CD4-positive, CD25-positive, alpha-beta regulatory T cell (primary cell): ENCODE measurements at places on chromosomes 2 and 18. TPM values are rescaled to one million over a fixed set of nuclear protein-coding genes. Genes with fewer than 3 reads are reported as not detected.

- no peak for DNase-seq
These were observed 87.8 kb downstream of the MAP2 start for GRCh38 chr2:209511637-209512036.

The CAMKMT gene
- 27.6 TPM for total RNA-seq

GRCh38 chr18:51168026-51168742, 29.3 kb downstream of the MEX3C start:
- DNase-seq, result no peak

The CPS1 gene
- total RNA-seq, result 0.59 TPM

DNA sequence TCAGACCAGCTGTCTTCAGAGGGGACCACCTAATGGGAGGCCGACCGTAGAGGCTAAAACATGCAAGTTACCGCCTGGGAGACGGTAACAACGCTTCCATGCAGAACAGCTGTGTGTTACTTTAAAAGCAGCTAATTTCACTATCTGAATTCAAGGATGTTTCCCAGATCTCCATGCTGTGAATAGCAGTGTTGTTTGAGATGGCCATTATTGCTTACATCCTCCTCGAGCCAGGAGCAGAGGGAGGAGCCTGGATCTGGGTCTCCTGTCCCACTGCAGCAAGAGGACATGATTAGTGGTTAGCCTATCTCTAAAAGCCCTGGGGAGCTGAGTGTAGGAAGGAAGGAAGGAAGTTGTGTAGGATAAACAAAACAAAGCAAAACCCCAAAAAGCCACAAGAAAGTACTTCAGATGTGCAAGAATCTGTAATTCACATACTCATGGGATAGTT, 50.9 kb downstream of the ACTR2 start:
- peak; percentile 24 for DNase-seq

DNA sequence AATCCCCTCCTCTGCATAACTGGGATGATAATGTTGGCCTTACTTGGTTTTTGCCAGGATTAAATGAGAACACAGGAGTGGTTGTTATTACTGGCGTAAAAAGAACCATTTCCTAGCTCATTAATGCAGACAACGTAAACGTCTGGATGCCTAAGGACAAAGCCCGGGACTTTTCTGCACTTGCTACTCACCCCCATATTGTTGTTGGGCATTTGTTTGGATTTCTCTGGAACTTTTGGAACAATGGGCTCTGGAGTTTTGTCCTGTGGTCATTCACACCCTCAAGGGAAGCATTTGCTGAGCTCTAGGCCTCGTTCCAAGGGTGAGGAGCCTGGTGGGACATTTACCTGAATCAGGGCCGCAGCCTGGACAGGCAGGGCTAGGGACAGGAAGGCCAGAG, 76.0 kb downstream of the HS1BP3 start:
- no peak for DNase-seq

GRCh38 chr18:7840411-7840810, 273.3 kb downstream of the PTPRM start:
- DNase-seq, result no peak

GRCh38 chr2:237218756-237219155, 133.1 kb downstream of the COPS8 start:
- no peak for DNase-seq

DNA sequence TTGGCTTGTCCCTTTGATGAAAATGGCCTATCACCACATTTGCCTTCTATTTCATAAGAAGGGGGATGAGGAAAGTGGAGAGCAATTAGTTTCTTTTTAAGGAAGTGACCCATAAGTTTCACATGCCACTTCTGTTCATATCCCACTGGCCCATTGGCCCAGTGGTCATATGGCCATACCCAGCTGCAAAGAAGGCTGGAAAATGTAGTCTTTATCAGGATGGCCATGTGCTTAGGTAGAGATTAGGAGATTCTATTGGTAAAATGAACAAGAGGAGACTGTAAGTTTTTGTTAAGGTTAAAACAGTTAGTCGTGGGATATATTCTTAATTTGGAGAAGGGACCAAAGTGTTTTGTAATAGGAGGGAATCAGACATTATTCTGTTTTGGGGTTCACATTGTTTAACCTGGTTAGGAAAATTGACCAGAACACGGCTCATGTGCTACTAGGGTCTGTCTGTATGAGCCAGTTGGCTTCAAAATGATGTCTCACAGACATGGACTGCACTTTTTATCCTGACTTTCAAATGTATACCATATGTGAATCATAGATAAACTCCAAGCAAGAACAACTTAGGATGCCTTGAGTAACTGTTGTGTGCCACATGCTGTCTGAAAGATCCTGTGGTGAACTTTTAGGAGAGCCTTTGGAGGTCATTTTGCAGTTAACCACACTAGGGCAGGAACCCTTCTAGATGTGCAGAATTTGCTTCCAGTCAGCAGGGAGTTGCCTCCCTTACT, 17.3 kb downstream of the PLCL1 start:
- DNase-seq, result no peak

- no peak for DNase-seq
These were observed 83.8 kb downstream of the TMEM247 start for GRCh38 chr2:46563186-46563585.

The SERPINB13 gene
- total RNA-seq, result not detected

DNA sequence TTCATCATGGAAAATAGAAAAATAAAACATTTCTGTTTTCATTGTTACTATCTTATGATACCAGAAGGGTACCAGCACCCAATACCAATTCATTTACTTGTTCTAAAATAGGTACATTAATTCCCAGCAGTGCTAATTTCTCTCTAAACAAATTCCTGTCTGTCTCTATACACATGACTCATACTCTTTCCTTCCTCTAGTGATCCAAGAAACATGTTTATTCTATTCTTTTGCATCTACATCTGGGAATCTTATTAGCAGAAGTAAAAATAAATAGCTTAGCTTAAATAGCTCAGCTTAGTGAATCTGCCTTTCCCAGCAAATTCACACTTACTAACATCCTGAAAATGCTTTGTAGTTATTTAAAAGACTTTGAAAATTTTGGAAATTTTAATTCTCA, 84.5 kb upstream of the MAPRE2 start:
- no peak for DNase-seq

- no peak for DNase-seq
These were observed 566.0 kb downstream of the TMX3 start for GRCh38 chr18:68148863-68149262.

GRCh38 chr2:138390316-138390945, 111.1 kb upstream of the SPOPL start:
- no peak for DNase-seq

DNA sequence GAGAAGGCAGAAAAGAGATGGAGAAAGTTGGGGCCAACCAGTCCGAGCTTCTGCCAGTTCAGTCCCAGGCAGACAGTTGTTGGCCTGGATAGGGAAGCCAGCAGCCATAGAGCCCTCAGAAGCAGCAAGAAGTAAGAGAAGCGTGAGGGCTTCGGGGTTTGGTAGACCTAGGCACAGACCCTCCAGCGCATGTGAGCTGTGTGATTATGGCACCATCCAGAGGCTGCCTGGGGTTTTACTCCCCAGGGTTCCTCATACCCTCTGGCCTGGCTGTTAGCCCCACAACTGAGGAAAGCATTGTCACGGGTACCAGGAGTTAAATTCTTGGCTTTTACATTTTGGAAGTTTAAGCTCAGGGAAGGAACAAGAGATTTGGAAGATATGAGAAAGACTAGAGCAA, 93.7 kb upstream of the RAB6C start:
- no peak for DNase-seq

The SERPINB12 gene
- total RNA-seq, result not detected

GRCh38 chr2:64463781-64464180, 9.8 kb downstream of the LGALSL start:
- no peak for DNase-seq

DNA sequence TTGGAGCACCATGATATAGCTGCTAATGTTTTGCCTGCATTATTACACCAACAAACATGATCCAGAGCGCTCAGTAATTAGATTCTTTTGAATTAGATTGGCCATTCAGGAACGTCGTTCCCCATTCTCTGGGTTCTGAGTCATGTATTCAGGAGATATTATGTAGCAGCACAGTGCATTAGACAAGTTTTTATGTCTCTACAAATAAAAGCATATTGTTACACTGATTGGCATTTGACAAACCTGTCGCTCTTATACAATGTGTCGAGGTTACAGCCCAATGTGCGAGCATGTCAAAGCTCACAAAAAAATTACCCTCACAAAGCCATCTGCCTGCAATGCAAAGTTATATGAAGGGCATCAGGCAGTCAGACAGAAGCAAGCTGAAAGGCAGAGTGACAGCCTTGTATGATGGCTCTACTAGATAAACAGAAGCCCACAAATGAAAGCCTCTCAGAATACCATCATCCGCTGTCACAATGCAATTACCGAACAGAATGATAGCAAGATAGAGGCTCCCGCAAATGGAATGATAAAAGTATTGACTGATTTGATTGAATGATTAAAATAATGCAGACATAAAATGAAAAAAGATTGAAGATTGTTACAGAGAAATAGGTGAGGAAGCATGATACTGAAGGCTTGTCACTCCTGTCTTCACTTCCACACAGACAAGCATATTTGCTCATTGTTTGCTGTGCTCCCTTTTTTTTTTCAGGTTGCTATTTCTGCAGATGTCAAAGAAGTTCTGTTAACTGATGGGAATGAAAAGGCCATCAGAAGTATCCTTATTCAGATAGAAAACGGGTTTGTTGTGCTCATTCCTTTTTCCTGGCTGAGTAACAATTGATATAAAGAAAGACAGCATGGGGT, 234.6 kb upstream of the SIX3 start:
- no peak for DNase-seq

DNA sequence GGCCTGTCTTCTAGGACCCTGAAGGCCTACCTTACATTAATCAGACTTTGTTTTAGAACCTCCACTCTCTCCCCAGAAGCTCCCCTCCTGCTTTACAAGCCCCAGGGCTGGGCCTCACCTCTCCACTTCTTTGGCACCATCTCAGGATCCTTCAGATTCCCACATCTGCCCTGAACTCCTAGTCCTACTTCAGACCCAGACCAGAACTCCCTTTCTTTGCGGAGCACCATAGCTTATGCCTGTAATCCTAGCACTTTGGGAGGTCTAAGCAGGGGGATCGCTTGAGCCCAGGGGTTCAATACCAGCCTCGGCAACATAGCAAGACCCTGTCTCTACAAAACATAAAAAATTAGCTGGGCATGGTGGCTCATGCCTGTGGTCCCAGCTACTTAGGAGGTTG, 991 bp downstream of the CHCHD5 start:
- DNase-seq, result no peak

The TCF23 gene
- not detected for total RNA-seq

DNA sequence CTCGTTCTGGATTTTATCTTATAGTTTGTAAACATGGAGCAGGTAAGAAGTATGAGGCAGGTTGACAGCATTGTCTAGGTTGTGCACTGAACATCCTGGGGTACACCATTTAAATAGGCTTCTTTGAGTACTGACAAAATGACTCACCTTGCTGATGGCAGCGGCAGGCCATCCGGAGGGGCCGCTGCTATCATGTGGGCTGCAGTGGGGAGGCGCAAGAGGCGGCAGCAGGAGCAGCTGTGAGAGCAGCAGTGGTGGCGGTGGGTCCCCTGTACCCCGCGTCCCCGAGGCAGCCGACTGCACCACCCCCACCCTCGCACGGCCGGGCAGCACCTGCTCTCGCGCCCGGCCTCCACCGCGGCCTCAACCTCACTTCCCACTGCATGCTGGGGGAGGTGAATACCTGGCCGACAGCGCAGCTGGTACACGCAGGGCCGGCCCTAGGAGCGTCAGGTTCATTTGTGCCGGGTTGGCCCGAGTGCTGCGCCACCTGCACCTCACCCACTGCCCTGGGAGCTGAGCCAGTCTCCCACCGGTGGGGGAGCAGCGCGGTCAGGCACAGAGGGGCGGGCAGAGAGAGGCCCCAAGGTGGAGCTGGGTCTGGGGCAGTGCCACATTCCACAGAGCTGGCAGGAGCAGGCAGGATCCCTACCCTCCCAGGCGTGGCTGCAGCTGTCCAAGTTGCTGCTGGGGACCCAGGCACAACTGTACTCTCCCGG, 154.5 kb upstream of the RBMS1 start:
- DNase-seq, result no peak

GRCh38 chr2:8527031-8527430, 154.8 kb upstream of the ID2 start:
- DNase-seq, result no peak

The MBD5 gene
- total RNA-seq, result 62.6 TPM

The RAMP1 gene
- total RNA-seq, result not detected

- DNase-seq, result no peak
These were observed 171.6 kb downstream of the BCL2 start for GRCh38 chr18:63147973-63148372.

- no peak for DNase-seq
These were observed 14.6 kb downstream of the WDR33 start for GRCh38 chr2:127796389-127796788.

The TNFRSF11A gene
- total RNA-seq, result 2.2 TPM

GRCh38 chr2:13106302-13106701, 389.6 kb downstream of the TRIB2 start:
- no peak for DNase-seq

The XDH gene
- total RNA-seq, result not detected

DNA sequence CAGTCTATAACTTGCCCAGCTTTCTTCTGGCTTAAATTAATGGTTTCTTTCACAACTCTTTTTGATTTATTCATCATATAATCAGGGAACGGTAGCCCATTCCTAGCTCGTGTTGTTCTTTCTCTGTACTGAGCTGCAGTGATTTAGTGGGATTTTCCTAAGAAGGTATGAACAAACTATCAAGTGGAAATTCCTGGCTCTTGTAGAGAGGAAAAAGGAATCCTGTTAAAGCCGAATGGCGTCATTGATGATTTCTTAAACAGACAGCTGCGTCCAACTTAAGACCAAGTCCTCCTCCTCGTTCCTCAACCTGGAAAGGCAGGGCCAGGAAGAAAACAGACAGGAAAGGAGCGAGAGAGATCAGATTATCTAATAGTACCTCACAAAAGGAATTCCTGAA, 69.2 kb upstream of the CABLES1 start:
- no peak for DNase-seq

DNA sequence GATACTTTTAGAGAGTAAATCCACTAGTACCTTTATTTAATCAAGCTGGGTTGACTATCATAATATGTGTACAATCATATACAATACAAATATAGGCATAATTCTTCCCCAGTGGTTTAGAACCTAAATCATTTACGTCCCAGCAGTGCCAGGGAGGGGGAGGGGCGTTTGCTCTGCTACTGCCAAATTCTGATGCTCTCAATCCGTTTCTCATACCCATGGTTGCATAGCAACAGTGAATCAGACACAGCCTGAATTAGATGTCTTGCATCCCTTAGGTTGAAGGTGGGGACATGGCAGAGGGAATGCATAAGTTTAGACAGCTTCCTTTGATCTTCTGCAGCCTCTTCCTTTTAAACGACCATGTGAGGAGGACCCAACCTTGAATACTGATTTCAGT, 135.4 kb downstream of the ABCA12 start:
- no peak for DNase-seq

GRCh38 chr2:168901003-168901402, at the start of gene G6PC2:
Gene G6PC2 (plus strand): TSS chr2:168901291. CDS start chr2:168901332, 41 bp downstream.
- no peak for DNase-seq

DNA sequence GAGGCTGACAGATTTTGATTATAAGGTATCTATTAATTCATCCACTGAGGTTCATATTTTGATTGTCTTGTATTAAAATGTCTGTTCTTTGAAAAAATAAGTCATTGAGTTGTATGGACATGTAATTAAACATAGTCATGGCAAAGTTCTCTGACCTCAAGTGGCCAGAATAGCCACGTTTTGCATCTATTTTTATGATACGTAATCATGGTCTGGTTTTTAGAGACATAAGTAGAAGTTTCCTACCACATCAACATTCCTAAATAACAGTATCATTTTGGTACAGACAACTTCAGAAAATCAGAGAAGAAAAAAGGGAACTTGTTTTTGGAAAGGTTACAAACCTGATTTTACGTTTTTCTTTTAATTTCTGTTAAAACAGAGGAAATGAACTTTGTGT, 47.6 kb downstream of the COL5A2 start:
- DNase-seq, result no peak

- DNase-seq, result no peak
These were observed 181.4 kb downstream of the DYM start for GRCh38 chr18:49279041-49279440.

The SLC16A14 gene
- not detected for total RNA-seq
